Naive thymus-derived CD4-positive, alpha-beta T cell (primary cell): ENCODE measurements at places on chromosomes 7 and 10. TPM values are rescaled to one million over a fixed set of nuclear protein-coding genes. Genes with fewer than 3 reads are reported as not detected.

DNA sequence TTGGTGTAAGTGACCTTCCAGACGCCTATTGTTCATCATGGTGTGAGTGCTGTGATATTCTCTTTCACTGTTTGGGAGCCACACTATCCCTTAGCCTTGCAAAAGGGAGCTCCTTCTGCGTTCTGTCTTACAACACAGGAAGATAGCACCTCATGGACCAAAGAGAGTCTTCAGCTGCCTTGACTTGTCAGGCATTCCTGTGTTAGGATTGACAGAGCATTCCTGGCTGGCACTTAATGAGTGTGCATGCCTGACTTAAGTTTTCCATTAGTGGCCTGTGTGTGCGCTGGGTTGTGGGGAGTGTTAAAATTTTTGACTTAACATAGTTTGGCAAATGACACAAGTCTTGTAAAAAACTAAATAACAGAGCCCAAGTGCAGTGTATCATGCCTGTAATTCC lies 21.9 kb upstream of the MSRB2 start:
- DNase-seq, result no peak

DNA sequence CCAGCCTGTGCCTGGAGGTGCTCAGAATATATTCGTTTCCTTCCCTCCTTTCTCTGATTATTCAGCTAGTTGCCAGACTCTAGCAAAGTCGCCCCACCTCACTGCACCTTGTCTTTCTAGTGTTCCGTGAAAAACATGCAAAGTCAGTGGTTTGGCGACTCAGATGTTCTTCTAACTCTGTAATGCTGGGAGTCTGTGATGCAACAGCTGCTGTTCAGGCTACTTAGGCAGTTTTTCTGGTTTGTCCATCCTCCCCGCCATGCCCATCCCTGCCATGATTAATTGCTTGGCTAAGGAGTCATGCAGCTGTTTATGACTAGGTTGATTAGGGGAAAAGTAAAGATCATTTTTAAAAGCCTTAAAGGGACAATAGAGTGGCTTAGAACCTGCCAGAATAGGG lies 99.4 kb downstream of the MTPN start:
- DNase-seq, result no peak

- no peak for DNase-seq
Observed at GRCh38 chr10:14004536-14004935, 326.2 kb downstream of the FRMD4A start.

DNA sequence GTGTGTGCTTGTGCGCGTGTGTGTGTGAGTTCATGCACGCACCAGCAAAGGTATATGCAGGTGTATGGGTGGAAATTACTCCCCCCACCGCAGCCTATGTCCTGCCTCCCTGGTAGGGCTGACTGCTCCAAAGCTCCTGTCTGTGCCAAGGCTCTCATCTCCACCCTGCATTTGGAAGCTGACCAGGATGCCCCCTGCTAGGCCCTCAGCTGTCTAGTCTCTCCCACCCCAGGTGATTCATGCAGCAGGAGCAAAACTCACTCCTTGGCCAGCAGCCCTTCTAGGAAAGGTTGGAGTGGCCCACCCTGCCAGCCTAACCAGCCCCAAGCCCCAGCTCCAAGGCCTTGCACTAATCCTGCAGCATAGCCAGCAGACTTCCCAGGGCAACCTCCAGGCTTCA lies 148.4 kb downstream of the GRID1 start:
- no peak for DNase-seq

- no peak for DNase-seq
Observed at GRCh38 chr7:128094686-128095085, 63.4 kb upstream of the LRRC4 start.

DNA sequence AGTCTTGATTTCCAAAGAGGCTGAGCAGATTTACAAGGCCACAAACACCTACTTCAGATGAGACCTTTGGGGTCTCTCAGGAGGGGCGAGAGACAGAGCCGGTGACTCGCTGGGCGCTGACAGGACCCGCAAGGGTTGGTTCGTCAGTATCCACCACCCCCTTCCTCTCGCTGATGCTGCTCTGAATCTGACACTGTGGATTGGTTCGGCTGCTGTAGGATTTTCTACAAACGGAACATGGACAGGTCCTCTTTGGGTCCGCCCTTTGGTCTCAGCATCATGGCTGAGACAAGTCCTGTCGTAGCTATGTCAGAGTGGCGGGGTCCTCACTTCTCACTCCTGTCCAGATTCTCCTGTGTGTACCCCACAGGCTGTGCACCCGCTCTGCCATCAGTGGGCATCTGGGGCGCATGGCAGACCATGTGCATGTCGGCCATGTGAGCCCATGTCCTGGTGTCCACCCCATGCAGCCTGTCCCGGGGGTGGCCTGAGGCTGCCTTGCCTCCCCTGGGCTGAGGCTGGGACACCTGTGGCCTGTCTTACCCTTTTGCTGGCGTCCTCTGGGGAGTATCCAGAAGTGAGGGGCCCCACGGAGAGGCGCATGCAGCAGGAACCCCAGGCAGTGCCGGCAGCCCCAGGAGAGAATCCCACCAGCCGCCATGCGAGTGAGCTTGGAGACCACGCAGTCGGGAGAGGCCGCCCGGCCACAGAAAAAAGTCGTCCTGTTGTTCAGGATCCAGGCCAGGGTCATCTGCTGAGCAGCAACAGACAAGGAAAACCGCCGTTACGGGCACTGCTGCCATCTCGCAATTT lies 21.6 kb upstream of the FAM20C start:
- DNase-seq, result no peak

- DNase-seq, result no peak
Observed at GRCh38 chr7:112753298-112753697, 36.9 kb downstream of the TMEM168 start.

DNA sequence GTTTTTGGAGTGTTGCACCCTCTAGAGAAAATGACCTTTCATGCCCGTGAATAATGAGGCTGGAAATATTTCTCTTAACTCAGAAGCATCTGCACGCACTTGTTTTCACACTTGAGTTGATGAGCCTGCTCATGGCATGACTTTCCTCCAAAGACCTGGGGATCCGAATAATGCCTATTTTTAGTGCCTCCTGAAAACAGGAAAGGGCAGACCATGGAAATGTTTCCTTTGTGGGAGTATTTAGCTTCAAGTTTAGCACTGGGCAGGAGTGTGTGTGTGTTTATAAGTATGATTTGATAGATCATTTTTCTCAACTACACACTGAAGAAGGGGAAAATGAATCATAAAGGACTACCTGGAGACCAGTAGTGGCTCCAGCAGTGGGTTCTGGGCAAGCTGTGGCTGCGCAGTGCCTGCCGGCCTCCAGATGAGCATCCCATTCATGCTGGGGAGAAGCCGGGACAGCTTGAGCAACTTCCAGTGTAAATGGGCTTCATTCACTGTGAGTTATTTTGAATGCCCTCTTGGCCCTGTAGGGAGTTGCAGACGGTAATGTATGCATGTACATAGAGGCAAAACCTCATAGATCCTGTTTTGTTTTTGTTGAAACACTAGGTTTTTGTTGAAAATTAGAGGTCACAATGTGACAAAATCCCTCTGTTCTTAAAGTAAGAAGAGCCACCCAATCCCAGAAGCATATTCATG lies 117.8 kb upstream of the INSYN2A start:
- no peak for DNase-seq

- no peak for DNase-seq
Observed at GRCh38 chr7:23207021-23207420, 25.2 kb downstream of the NUP42 start.

DNA sequence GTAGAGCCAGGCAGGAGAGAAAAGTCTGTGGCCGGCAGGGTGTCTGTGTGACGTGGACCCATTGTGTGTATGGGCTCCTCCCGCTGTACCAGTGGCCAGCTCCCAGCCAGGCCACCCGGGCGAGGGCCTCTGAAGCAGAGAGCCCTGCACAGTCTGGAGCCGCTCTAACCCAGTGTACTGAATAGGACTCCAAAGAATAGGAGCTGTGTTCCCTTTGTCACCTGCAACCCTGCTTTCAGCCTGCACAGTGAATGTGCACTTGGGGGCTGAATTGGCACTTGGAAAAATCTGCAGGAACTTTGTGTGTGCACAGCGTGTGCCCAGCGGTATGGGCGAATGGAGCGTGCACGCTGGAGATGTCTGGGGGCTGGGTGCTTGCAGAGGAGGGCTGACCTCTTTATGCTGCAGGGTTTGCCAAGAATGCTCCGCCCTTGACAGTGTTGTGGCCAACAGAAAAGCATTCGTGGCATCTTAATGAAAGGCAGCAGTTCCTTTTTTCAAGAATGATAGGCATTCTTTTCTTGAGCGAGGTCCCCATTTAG lies 216.2 kb downstream of the AUTS2 start:
- DNase-seq, result no peak

DNA sequence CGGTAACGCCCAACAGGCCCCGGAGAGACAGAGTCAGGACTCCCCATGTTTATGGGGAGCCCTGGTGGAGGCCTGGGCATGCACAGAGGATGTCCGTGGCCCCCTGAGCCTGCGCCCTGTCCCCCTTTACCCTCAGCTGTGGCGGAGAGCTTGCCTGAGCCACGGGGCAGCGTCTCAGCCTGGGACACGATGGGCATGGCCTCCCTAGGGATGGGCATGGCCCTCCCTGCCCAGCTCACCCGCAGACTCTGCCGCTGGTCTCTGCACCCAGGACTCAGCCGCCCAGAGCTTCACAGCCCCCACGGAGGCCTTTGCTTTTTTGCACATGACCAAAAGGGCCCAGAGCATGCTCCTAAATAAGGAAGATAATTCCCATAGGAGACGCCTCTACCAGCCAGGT lies 394.2 kb downstream of the PTPRN2 start:
- DNase-seq, result no peak

DNA sequence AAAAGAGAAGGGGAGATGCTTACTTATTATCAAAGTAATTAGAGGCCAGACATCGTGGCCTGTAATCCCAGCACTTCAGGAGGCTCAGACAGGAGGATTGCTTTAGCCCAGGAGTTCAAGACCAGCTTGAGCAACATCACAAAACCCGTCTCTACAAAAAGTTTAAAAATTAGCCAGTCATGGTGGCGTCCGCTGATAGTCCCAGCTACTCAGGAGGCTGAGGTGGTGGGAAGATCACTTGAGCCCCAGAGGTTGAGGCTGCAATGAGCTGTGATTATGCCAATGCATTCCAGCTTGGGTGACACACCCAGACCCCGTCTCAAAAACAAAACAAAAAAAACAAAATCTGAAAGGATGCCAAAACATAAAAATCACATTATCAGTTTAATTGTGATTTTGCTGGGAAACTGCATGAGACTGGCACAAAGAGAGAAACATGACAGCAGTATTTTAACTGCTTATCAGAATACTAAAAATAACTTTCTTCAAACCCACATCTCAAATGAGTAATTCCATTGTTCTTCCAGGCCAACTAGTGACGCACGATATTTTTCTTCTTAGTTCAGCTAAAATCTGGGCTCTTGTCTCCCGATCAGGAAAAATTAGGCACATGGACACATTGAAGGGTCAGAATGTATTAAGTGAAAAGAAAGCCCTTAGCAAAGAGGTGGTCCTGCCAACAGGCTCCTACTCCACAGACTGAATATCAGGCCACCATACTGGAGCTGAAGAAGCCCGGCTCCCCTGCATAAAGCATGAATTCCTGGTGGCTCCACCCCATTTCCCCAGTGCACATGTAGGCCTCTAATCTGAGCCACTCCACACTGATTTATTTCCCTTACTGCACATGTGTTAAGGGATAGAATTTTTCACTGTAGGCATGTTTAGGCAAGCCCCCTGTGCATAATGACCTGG lies 9.6 kb upstream of the CCM2 start:
- no peak for DNase-seq

DNA sequence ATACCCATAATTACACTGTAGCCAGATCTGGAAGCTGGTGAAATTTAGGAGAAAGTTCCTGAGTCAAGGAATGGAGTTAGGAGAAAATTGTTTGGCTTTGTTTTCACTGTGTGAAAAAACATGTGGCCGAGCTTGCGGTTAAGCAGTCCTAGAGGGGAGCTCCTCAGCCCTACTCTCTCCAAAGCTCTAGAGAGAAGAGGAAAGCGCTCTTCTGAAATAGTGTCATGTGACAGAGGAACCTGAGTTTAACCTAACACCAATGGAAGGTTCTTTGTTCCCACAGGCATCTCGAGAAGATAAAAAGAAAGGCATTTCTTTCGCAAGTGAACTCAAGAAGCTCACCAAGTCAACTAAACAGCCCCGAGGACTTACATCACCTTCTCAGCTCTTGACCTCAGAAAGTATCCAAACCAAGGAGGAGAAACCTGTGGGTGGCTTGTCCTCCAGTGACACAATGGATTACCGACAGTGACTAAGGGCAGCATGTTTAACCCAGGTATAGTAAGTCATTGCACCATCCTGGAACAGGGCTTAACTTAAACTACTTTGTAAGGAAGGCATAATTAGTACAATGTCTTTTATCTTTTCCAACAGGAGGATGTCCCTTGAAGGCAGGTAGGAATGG lies 38.0 kb downstream of the NOC3L start:
- no peak for DNase-seq

DNA sequence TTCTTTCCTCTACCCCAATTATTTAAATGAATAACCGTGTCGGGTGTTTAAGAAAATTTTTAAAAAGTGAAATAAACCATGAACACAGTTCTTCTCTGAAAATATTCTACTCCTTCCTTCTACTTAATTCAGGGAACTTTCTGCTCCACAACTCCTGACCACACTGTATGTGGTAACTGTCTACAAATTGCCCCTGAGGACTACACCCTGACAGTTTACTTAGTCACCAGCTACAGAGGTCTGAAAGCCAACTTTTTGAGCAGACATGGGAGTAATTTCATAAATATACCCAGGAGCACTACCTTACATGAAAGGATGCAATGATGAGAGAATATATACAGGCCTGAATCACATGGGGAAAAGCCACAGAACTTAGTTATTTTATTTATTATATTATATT lies 523.2 kb upstream of the SORCS1 start:
- DNase-seq, result no peak

GRCh38 chr7:127733986-127734385 lies 82.0 kb downstream of the SND1 start:
- no peak for DNase-seq

DNA sequence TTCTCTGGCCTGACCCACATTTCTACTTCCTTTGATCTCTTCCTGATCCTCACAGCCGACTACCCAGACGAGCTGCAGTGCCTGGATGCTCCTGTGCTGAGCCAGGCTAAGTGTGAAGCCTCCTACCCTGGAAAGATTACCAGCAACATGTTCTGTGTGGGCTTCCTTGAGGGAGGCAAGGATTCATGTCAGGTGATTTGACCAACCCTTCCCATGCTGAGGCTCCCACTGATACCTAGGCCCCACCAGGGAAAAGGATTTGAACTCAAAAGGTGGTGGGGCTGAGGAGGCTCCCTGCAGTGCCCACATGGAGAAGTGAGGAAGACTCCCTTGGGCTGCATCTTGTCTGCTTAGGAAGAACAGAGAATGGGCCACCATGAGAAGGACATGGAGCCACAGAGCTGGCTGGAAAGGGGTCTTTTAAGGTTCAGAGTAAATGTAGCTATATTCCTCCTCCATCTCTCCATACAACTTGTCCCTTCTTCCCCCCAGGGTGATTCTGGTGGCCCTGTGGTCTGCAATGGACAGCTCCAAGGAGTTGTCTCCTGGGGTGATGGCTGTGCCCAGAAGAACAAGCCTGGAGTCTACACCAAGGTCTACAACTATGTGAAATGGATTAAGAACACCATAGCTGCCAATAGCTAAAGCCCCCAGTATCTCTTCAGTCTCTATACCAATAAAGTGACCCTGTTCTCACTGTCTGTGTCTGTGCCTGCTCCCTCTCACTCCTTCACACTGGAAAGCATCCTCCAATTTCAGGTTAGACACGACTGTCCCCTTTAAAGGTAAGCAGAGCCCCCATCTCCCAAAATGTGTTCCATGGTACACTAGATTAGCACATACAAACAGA lies 3.3 kb downstream of the PRSS1 start:
- DNase-seq, result no peak

DGKI gene
- total RNA-seq, result not detected

OPALIN gene
- total RNA-seq, result not detected in 2 replicates

PTPN20 gene
- total RNA-seq, result 1.7 TPM

TMEM213 gene
- not detected for total RNA-seq

SLC26A5 gene
- total RNA-seq, result not detected

SCART1 gene
- total RNA-seq, result 4.4 TPM

MEIG1 gene
- not detected for total RNA-seq

PAPOLB gene
- total RNA-seq, result not detected

VIPR2 gene
- total RNA-seq, result not detected
